ENCODE measurements at places on chromosomes 1 and 21. TPM values are rescaled to one million over a fixed set of nuclear protein-coding genes. Genes with fewer than 3 reads are reported as not detected.

GRCh38 chr1:228048120-228048519, 34.4 kb upstream of the ARF1 start:
- no peak for DNase-seq

- no peak for DNase-seq
Measured at GRCh38 chr1:1910651-1911331, 4.3 kb upstream of the CALML6 start.

DNA sequence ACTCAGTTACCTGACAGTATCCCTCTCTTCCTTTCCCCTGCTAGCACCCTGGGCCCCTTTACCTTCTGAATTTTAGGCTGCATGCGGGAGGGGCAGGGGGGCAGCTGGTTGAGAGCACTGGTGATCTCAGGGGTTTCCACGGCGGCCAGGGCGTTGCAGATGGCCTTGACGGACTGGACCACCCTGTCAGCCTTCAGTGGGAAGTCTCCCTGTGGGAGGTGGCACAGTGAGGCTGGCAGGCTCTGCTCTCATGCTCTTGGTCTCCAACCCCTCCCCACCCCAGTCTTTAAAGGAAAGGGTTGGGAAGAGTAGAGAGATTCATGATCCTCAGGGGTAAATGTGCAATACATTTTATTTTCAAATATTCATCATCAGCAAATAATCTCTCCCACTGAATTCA, 36.9 kb downstream of the PIK3C2B start:
- DNase-seq: no peak

- no peak for DNase-seq
Measured at GRCh38 chr1:167612587-167613385, 17.2 kb upstream of the RCSD1 start.

DNA sequence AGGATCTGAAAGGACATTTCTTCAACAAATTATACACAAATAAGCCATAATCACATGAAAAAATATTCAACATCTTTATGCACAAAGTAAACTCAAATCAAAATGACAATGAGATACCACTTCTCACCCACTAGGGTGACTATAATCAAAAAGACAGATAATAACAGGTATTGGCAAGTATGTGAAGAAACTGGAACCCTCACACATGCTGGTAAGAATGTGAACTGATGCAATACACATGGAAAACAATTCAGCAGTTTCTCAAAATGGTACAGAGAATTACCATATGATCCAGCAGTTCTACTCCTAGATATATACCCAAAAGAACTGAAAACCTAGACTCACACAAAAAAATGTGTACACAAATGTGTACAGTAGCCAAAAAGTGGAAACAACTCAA, 62.5 kb downstream of the CHD5 start:
- no peak for DNase-seq

GRCh38 chr1:155871390-155871789, 12.0 kb downstream of the SYT11 start:
- no peak for DNase-seq

GRCh38 chr1:159040893-159041724, 31.4 kb downstream of the IFI16 start:
- DNase-seq: no peak

DNA sequence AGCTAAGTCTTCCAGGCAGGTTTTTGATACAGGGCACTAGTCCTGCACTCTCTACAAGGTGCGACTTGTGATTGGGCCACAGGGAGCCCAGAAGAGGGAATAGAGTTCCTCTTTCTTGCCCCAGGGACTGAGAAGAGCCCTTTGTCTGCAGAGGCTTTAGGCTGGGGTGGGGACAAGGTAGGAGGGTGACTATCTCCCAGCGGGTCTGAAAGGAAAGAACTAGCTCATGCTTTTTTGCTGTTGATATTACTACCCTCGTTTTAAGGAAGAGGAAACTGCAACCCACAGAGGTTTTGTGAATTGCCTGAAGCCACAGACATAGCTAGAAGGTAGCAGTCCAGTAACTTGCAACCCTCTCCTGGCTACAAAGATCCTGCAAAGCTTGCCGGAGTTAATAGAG, 615.2 kb downstream of the MATN1 start:
- DNase-seq: no peak

GRCh38 chr21:37710546-37711285, 205.5 kb downstream of the KCNJ6 start:
- DNase-seq: no peak

GRCh38 chr1:226882631-226883409, 12.4 kb downstream of the PSEN2 start:
- DNase-seq: no peak

DNA sequence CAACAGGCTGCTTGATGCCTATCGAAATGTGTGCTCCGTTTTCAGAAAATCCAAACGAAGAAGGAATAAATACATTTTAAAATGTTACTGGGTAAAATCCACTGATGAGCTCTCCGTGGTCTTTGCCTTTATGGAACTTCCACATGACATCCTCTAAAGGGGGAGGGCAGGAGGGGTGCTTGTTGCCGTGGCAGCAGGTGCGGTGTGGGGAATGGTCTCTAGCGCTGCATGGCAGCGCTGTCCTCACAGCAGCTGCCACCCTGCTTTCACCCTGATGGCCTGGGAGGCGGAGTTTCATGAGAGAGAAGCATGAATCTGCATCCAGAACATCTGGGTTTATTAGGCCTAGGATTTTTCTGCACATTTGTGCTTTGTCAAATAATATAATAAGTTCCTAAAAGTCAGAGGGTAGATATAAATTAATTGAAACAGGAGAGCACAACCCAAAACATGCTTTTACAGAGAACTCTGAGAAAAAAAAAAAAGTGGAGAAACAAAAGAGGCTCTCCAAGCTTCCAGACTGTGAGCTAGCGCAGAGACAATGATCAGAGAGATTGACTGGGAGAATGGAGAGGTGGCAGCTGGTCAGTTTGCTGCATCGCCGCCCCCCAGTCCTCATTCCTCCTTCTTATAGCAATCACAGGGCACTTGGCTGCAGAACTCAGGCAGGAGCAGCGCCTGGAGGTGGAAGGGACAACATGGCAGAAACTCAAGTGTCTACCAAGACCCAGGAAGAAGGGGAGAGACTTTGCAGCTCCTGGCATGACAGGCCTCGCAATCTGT, 228.6 kb downstream of the DSCAM start:
- DNase-seq: no peak

GRCh38 chr21:43277481-43278351, 108.9 kb downstream of the CRYAA start:
- DNase-seq: no peak

DNA sequence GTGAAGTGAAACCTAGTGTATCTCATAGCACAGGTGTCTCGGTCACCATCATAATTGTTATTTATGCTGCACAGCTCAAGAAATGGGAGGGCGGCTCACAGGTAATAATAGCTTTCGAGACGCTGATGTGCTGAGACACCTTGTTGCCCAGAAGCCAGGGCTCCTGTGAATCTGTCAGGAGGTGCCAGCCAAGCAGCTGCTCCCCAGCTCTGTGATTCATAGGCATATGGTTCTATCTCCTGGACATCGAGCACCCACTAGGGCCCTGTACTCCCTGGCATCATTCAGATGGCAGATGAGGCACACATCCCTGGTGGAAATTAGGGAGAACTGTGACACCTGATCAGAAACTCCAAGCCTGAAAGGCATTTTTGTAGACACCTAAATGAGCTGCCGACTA, 53.5 kb downstream of the SYT6 start:
- no peak for DNase-seq

DNA sequence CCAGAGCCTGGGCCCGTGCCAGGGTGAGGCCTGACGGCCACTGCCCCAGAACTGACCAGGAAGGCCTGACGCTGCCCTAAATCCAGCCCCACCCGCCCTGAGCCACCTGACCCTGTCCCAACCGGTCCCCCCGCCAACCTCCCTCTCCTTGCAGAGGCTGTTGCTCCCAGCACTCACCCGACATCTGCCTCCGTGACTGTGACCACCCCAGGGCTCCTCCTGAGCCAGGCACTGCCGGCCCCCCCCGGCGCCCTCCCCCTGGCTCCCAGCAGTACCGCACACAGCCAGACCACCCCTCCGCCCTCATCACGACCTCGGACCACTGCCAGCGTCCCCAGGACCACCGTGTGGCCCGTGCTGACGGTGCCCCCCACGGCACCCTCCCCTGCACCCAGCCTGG, 26.3 kb downstream of the AGRN start:
- DNase-seq: no peak

DNA sequence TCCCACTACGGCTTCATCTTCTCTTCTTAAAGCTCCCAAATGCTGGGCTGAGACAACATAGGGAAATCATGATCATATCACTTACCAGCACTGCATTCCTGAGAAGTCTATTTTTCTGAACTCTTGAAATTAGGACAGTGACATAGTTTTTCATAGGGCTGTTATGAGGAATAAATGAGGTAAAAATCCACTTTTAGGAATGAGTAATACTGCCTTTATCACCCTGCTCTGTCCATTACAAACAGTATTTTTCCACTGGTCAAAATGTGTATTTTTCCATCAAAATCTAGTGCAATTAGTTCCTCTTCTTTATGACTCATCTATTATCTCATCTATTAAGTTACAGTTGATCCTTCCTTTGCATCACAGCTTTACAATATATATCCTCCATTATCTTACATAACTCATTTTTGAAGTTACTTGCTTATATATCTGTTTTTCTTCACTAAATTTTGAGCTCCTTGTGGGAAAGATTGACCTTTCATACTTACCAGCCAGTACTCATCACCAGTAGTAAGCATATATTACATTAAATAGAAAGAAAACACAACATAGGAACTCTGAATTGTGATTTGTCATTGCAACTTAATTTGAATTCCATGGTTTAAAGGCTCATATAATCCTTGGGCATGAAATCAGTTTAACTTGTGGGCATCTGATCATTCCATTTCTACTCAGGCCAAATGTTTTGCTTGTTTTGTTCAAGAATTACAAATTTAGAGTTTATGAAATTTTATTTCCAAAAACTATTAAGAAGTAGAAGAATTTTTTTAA, 37.1 kb downstream of the PRRX1 start:
- DNase-seq: no peak

DNA sequence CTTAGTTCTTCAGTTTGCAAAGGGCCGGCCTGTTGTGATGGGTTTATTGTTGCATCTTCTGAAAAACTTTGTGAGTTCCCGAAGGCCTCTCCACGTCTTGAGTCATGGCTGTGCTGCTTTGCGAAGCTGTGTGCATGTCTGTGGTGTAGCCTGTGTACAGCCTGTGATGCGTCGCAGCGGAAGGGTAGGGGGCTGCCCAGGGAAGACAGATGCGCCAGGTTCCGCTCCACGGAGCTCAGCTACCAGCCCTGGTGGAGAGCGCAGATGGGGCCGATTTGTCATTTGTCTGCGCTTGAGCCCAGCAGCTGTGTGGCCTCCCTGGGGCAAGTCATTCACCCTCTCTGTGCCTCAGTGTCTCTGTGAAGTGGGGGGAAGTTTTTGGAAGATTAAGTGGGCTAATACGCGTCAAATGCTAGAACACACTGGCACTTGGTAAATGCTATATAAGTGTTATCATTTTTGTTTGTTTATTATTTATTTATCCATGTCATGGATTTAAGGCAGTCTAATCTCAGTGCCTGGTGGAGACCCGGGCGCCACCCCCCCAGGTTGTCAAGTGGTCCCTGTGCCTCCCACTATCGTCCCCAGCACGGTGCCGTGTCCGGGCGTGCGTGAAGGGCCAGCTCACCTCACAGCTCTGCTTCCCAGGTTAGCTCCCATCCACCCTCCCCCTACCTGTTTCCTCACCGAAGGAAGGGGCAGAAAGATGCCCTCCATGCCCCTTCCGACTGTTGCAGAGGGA, 8.4 kb downstream of the PDE9A start:
- no peak for DNase-seq

- DNase-seq: no peak
Measured at GRCh38 chr1:30689901-30690645, 33.3 kb downstream of the MATN1 start.

GRCh38 chr21:39080366-39080765, 102.9 kb downstream of the PSMG1 start:
- DNase-seq: no peak

GRCh38 chr1:203898458-203899352, 37.3 kb downstream of the SNRPE start:
- DNase-seq: no peak

GRCh38 chr1:3352299-3352951, 102.0 kb upstream of the ARHGEF16 start:
- no peak for DNase-seq

GRCh38 chr1:4017636-4018365, 117.7 kb upstream of the C1orf174 start:
- DNase-seq: no peak

DNA sequence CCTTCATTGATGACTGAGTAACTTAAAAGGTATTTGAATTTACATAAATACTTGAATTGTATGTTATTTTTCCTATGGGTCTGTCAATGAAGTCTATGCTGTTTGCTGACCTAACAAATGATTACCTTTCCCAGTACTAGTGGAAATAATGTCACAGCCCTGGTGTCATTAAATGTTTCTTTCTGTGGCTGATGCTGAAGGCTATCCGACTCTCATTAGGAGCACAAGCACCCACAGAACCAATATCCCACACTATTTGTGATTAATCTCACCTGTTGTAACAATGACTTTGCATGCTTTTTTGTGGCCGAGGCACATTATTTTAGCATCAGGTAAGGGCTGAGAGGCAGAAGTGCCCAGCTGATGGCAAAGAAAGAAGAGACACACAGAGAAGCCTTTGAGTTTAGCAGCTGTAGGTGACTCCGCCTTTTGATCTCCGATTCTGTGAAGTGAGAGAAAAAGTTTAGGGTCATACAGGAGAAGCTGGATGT, 25.8 kb upstream of the TRIM45 start:
- no peak for DNase-seq

GRCh38 chr1:105137543-105138457, 1388.1 kb downstream of the AMY1C start:
- no peak for DNase-seq

GRCh38 chr1:86209346-86209745, 52.8 kb upstream of the COL24A1 start:
- no peak for DNase-seq

Gene PIGV
- 14.4 TPM for polyA plus RNA-seq

Gene ETV3L
- not detected for polyA plus RNA-seq

Gene KIAA1614
- polyA plus RNA-seq: 0.05 TPM

Gene DNASE2B
- polyA plus RNA-seq: not detected

Gene GRHL3
- not detected for polyA plus RNA-seq

Gene HPDL
- polyA plus RNA-seq: 0.47 TPM

Gene SAMD11
- not detected for polyA plus RNA-seq

Gene KRTAP22-1
- not detected for polyA plus RNA-seq

Gene AGT
- not detected for polyA plus RNA-seq

Gene ZNF281
- 28.5 TPM for polyA plus RNA-seq

Gene PBX1
- polyA plus RNA-seq: not detected

Gene SHCBP1L
- not detected for polyA plus RNA-seq

Gene ICOSLG
- 0.19 TPM for polyA plus RNA-seq

Gene WDR47
- polyA plus RNA-seq: 6.1 TPM

Gene CFAP57
- polyA plus RNA-seq: 0.04 TPM

Gene PAQR6
- 0.15 TPM for polyA plus RNA-seq

Gene CCT3
- polyA plus RNA-seq: 270 TPM

Gene DISP1
- polyA plus RNA-seq: 3.4 TPM

All from naive thymus-derived CD8-positive, alpha-beta T cell (primary cell).